Spleen (tissue), 13 donors: ENCODE measurements at places on chromosomes 16 and 17. TPM values are rescaled to one million over a fixed set of nuclear protein-coding genes. Genes with fewer than 3 reads are reported as not detected.

DNA sequence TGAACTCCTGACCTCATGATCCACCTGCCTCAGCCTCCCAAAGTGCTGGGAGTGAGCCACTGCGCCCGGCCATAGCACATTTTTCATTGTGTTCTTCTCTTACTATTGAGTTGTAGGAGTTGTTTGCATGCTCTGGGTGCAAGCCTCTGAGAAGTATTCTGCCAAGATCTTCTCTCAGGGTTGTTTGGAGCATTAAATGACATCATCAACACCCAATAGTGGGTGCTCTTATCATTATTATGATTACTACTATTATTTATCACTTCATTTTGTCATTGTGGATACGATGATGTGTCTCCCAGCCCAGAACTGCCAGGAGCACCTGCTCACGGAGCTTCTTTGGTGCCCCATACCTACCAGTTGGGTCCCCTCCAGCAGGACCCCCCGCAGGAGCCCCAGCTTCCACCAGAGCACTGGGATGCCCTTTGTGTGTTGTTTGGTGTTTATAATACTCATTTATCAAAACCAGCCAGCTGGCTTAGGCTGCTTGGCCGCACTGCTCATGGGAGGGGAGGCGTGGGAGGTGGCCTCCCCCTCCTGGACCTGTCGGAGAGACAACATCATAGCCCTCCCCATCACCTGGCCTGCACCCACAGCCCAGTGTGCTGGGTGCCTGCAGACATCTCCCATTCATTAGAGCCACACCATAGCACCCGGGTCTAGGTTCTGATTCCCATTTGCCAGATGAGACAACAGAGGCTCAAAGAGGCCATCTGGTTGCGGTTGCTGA, 12.9 kb upstream of the MAP2K3 start:
- no peak for DNase-seq

GRCh38 chr17:80152081-80152702, 5.3 kb upstream of the EIF4A3 start:
- DNase-seq: no peak

The ACSM2A gene
- total RNA-seq: not detected

GRCh38 chr17:21374441-21375161, 1.6 kb upstream of the KCNJ12 start:
- DNase-seq: no peak

The MVD gene
- 33.8 TPM for total RNA-seq
